ENCODE measurements at places on chromosomes 11 and 22. TPM values are rescaled to one million over a fixed set of nuclear protein-coding genes. Genes with fewer than 3 reads are reported as not detected.

Gene VSIG10L2
- not detected for total RNA-seq

Gene MS4A6A
- not detected for total RNA-seq

Gene OR2AT4
- not detected for total RNA-seq

Gene MOV10L1
- total RNA-seq: not detected

Gene KCNQ1OT1
- total RNA-seq: 0.48 TPM

Gene IGLL5
- not detected for total RNA-seq

Gene LRRC10B
- 0.18 TPM for total RNA-seq

Gene IGSF9B
- 134 TPM for total RNA-seq

Gene KRTAP5-1
- total RNA-seq: not detected

Gene ABTB2
- 5.0 TPM for total RNA-seq

Gene CSNK2A3
- total RNA-seq: 0.18 TPM

Gene ANO3
- total RNA-seq: not detected

Gene CADM1
- total RNA-seq: 0.91 TPM

Gene MS4A7
- not detected for total RNA-seq

Gene APOA1
- total RNA-seq: not detected

Gene APOBEC3H
- 20.0 TPM for total RNA-seq

Gene LARGE2
- total RNA-seq: 0.36 TPM

Gene MAPK8IP2
- 0.25 TPM for total RNA-seq

Gene IL10RA
- total RNA-seq: 364 TPM

Gene TMEM179B
- 37.1 TPM for total RNA-seq

Gene MAJIN
- total RNA-seq: not detected

Gene OR52E2
- not detected for total RNA-seq

Gene FGF4
- not detected for total RNA-seq

Gene ADM
- 0.61 TPM for total RNA-seq

Gene PTPRCAP
- total RNA-seq: 308 TPM

Gene APOL5
- not detected for total RNA-seq

Gene SPDYC
- not detected for total RNA-seq

Gene APLNR
- total RNA-seq: not detected

Gene ADAMTS15
- total RNA-seq: 0.02 TPM

Gene HDAC10
- total RNA-seq: 88.2 TPM

Gene NLRP6
- total RNA-seq: 2.4 TPM

Gene YDJC
- 41.1 TPM for total RNA-seq

Gene PTDSS2
- total RNA-seq: 28.4 TPM

Gene C11orf21
- 40.8 TPM for total RNA-seq

Gene LGALS12
- total RNA-seq: 0.14 TPM

Gene KRTAP5-2
- not detected for total RNA-seq

Gene GUCY1A2
- total RNA-seq: 0.05 TPM

Gene VWCE
- 3.8 TPM for total RNA-seq

Gene OSM
- 237 TPM for total RNA-seq

Gene SLC22A12
- not detected for total RNA-seq

Gene CECR2
- total RNA-seq: 0.11 TPM

Gene MS4A5
- not detected for total RNA-seq

Gene MOGAT2
- total RNA-seq: not detected

Gene DEUP1
- total RNA-seq: not detected

Gene ROM1
- 1.0 TPM for total RNA-seq

Gene OR8G1
- not detected for total RNA-seq

Gene OR8D1
- not detected for total RNA-seq

Gene TRPM5
- total RNA-seq: not detected

Gene MRGPRF
- not detected for total RNA-seq

Gene UCP3
- 3.6 TPM for total RNA-seq

Gene TMEM132A
- total RNA-seq: 0.30 TPM

Gene ZNF215
- 3.4 TPM for total RNA-seq
